Dermis blood vessel endothelial cell (primary cell): ENCODE measurements at places on chromosomes 11 and 22. TPM values are rescaled to one million over a fixed set of nuclear protein-coding genes. Genes with fewer than 3 reads are reported as not detected.

DNA sequence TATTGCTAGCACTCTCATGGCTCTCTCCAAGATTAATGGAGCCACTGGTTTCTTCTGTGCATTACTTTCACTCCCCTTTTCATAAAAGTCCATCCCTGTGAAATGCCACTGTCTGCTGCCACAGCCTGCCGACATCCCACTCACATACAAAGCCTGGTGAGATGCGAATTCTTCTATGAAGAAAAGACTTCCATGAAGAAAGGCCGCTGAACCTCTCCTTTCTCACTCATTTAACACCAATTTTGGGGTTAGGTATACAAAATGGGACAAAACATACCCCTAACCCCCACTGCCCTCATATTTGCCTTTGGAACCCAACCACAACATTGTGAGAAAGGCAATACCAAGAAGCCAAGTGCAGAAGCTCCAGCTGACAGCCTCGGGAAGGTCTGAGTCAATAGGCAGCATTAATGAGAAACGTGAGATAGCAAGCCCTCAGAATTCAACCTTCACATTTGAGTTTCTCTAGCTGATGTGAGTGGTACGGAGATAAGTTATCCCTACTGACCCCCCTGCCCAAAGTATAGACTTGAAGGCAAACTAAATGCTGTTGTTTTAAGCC, 156.4 kb downstream of the ATG16L2 start:
- no peak for DNase-seq

CPT1B gene
- total RNA-seq: 7.5 and 16.3 TPM in 2 replicates

OR52E8 gene
- not detected in 2 replicates for total RNA-seq

PKNOX2 gene
- total RNA-seq: not detected in 2 replicates

GRCh38 chr11:47863189-47863897, 15.2 kb upstream of the NUP160 start:
- DNase-seq: no peak

GRCh38 chr11:1389932-1390568, at the start of gene BRSK2:
BRSK2 (plus strand) TSS chr11:1389934; CDS start chr11:1390285, 351 bp downstream.
- no peak for DNase-seq

DNA sequence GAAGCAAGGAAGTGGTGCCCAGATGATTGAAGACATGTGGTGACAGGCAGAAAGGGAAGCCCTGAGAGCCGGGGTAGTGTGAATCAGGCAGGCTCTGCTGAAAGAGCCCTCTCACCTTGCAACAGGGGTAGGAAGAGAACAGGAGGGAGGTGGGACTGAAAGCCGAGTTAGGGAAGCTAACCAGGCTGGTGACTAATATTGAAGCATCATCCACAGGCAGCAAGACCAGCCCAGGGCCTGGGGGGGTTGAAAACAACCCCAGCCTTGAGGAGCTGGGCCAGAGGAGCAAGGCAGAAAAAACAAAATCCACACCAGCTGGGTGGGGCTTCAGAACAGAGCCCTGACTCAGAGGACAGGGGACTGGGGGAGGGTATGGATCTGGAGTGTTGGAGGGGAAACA, 35.0 kb upstream of the CRTAM start:
- DNase-seq: no peak

GRCh38 chr11:117704395-117705100, 92.5 kb downstream of the DSCAML1 start:
- DNase-seq: no peak

DNA sequence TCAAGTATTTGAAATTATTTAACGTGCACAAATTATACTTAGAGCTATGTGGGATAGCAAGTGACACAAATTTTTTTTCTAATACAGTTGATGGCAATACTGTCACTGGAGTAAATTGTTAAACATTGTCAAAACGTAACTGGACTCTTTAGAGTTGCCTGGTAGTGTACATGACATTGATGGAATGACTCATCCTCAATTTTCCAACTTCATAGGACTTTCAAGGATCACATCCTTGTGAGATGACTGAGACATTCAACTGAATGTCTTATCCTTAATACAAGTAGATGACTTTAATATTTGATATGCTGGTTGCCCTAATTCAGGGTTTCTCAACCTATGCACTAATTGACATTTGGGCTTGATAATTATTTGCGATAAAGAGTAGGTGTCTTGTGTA, 310.0 kb downstream of the SWAP70 start:
- DNase-seq: peak; percentile 12

DNA sequence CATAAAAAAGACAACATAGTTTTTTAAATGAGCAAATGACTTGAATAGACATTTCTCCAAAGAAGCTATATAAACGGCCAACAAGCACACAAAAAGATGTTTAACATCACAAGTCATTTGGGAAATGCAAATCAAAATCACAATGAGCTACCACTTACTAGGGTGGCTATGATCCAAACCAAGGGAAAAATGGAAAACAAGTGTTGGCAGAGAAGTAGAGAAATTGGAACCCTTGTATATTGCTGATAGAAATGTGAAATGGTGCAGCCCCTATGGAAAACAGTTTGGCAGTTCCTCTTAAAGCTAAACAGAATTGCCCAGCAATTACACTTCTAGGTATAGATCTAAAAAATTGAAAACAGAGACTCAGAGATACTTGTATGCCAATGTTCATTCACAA, 29.0 kb downstream of the PAMR1 start:
- DNase-seq: no peak

DNA sequence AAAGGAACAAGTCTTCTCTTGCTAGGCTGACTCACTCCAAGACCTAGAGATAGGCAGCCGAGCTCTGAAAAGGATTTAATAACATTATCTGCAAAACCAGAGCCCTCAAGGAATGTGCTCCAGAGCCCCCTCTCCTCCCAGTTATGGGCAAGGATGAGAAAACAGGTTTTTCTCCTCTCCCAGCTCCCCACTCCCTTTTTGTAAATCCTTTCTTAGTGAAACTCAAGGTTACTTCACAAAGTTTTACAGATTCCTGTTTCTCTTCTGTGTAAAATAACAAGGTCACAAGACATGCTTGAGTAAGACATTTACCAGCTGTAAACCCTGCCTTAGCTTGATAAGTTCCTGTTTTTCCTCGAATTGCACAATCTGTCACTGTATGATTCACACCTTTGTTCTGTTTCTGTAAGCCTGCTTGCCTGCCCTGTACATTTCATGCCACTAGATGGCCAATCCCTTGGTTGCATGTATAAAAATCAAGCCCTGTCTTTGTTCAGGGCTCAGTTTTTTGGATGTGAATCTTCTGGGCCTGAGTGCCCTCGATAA, 489.4 kb downstream of the KCNA4 start:
- peak; percentile 81 for DNase-seq

- no peak for DNase-seq
Observed at GRCh38 chr11:44742508-44743246, 15.9 kb downstream of the TSPAN18 start.
